Omental fat pad (tissue), 4 donors: ENCODE measurements at places on chromosomes 7 and 10. TPM values are rescaled to one million over a fixed set of nuclear protein-coding genes. Genes with fewer than 3 reads are reported as not detected.

The SAP25 gene
- 1.7 TPM for total RNA-seq

The CRYGN gene
- total RNA-seq = 1.0 TPM

The GLCCI1 gene
- total RNA-seq = 6.0 TPM

The SCIN gene
- total RNA-seq = 15.7 TPM

The CPN1 gene
- total RNA-seq = not detected

The C7orf57 gene
- not detected for total RNA-seq

The LGI1 gene
- 0.19 TPM for total RNA-seq

The SPDYE2B gene
- not detected for total RNA-seq

The C10orf53 gene
- total RNA-seq = not detected

The HYAL4 gene
- not detected for total RNA-seq

The MYPN gene
- total RNA-seq = not detected

The NPY gene
- not detected for total RNA-seq

The FAM241B gene
- total RNA-seq = 0.84 TPM

The BICC1 gene
- 31.0 TPM for total RNA-seq

The HHEX gene
- 9.8 TPM for total RNA-seq

The CPVL gene
- total RNA-seq = 58.6 TPM

The NAT16 gene
- not detected for total RNA-seq

The HKDC1 gene
- not detected for total RNA-seq

The ANKRD30A gene
- 1.3 TPM for total RNA-seq

The ZNF365 gene
- 0.19 TPM for total RNA-seq

The MSMB gene
- total RNA-seq = not detected
